Fibroblast of lung (primary cell): ENCODE measurements at places on chromosomes 1 and 21. TPM values are rescaled to one million over a fixed set of nuclear protein-coding genes. Genes with fewer than 3 reads are reported as not detected.

TSPEAR gene
- not detected in 2 replicates for total RNA-seq

GRCh38 chr1:24254783-24255182, 64.4 kb upstream of the GRHL3 start:
- DNase-seq: no peak

DNA sequence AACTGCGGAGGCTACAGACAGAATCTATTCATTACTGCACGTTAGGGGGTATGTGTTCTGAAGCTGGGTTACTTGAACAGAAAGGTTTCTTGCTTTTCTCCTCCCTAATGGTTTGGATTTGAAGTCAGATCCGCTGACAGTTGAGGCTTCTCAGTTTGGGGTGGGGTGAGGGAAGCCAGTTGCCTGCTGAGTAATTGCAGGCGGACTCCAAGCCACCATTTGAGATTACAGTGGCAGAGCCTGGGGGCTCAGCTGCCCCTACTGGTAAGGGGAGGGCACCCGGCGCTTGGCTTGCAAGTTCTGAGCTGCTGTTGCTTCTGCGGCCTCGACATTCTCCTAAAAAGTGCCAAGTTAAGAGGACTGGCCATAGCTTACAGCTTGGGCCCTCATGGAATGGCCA, 2.0 kb downstream of the GRHL3 start:
- no peak for DNase-seq

DNA sequence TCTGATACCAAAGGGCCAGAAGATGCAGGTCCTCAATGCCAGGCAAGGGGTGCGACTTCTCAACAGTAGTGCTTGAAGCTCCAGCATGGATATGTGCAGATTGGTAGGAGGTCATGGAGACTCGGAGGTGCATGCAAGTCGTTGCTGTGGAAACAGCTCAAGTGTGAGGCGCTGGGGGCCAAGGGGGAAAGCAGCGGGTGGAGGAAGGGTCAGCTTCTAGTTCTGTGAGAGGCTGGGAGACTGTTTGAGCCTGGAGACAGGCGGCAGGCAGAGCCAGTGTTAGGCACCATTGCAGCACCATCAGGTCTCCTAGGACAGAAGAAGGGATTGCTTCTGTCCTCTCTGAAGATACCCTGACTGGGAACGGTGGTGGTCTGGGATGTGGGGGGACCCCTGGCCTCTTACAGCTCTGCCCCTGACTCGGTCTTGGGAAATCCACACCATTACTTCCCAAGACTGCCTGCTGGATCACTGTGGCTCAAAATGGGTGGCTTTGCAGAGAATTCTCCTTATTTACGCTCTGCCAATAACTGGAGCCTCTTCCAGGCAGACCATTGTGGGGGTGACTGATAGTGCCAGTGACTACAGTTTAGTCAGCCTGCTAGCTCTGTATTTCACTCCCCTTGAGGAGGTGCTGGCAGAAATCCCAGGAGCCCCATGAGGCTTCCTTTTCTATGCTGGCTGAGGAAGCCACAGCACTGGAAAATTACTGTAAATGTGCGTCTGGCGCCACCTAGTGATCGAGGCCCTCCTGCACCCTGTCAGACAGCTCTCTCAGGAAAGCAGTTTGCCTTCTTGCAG, 46.3 kb upstream of the VANGL1 start:
- DNase-seq: peak; percentile 92
